ENCODE measurements at places on chromosomes 13 and 19.

- no peak for DNase-seq
Measured at GRCh38 chr13:77356155-77356554, 29.3 kb upstream of the MYCBP2 start.

DNA sequence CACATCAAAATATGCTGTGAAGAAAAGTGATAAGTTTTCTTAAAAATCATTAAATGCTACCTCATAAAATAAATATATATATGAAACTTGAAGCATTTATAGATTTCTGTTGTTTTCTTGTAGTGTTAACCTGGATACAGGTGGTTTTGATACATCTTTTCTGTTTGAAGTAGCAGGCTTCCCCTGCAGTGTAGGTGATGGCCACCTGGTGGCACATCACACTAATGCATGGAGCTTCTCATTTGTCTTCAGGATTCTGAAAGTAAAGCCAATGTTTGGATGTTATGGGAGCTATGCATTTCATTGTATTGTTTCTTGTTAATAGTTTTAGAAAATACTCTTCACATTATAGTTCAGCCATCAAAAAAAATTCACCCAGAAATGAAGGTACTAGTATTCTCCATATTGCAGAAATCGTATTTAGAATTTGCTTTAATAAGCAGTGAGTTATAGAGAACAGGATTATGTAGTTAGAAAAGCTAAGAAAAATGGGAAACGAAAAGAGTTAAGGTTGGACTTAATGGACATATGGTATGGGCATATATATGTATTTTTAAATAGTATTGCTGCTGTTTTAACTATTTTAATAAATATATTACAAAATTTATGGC lies 18.7 kb downstream of the GPR180 start:
- no peak for DNase-seq

DNA sequence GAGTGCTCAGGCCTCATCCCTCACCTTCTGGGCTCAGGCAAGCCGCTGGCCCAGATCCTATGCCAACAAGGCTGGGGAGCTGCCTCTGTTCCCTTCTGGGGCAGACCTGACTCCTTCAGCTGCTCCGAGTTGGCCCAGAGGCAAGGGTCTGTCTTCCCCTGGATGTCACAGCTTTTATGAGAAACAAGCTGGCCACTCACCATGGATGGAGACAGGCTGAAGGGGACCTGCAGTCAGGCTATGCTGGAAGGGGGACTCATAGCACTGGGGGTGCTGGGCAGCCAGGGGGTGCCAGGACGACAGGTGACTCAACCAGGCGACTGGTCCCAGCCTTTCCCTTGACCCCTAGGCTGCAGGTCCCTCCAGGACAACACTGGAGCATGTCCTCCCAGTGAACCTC lies 52.4 kb upstream of the C1QTNF9B start:
- DNase-seq = no peak

DNA sequence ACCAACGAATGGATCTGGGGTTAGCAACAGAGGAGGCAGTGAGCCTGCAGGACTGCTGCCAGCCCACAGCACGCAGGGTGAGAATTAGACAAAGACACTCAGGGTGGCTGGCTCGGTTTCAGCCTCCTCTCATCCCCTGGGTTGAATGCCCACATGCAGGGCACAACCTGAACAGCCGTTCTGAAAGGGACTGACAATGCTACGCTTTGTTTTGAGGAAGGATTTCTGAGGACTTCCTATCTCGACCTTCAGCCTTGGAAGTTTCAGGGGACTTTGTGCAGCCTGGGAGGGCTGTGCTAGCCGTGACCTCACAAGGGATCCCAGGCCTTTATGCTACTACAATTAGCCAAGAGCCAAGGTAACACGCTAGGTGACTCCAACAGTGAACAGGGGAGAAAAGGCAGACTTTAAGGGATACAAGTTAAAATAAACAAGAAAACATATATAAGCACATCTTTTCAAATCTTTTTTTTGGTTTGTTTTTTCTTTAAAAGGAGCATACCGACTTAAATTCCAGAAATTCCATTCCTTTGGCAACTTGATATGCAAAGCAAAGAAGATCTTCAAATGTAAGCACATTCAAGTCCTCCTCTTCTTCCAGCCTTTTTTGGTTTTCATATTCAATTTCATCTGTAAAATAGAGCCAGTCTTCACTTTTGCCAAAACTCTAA lies 34.5 kb upstream of the URAD start:
- DNase-seq = no peak

DNA sequence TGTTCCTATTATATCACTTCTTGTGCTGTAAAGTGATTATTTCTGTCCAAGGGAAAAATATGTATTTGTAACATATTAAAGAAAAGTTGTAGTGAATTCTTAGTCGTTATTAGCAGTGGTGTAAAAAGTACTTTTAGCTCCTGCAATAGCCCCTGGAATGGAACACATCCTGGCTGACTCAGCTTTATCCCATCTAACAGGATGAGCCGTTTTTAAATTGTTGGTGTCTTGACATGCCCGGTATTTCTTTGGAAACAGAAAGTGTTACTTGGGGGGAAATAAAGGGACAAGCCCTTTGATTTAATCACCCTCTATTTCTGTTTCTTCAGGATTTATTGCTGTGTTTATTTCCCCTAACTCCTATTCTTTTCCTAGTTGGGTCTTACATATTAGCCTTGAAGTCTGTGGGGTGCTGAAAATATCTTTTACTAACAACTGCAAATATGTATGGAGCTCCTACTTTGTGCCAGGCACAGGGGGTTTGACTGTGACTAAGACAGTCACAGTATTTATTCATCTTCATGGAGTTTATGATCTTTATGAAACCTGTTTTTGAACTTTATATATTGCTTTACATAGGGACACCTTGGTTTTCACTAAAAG lies 17.9 kb downstream of the COG3 start:
- DNase-seq = no peak

DNA sequence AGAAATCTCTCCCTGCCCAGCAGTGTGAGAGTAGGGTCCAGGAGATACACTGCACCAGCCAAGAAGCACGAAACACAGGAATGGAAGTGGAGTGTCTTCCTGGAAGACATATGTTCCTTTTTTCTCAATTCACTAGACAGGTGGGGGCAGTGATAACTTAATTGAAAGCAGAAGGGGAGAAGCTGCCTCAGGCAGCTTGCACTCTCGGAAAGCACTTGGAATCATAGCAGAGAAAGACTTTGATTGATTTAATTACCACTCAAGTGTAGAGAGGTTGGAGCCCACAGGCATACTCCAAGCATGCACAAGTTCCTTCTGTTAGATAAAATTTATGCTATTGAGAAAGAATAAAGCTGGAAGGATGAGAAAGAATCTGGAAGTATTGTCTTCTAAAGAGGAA lies 249.4 kb downstream of the SLITRK6 start:
- DNase-seq = no peak

- no peak for DNase-seq
Measured at GRCh38 chr13:104320446-104320845, 1254.2 kb upstream of the SLC10A2 start.

GRCh38 chr19:3041761-3042620 lies 12.9 kb upstream of the TLE2 start:
- no peak for DNase-seq

DNA sequence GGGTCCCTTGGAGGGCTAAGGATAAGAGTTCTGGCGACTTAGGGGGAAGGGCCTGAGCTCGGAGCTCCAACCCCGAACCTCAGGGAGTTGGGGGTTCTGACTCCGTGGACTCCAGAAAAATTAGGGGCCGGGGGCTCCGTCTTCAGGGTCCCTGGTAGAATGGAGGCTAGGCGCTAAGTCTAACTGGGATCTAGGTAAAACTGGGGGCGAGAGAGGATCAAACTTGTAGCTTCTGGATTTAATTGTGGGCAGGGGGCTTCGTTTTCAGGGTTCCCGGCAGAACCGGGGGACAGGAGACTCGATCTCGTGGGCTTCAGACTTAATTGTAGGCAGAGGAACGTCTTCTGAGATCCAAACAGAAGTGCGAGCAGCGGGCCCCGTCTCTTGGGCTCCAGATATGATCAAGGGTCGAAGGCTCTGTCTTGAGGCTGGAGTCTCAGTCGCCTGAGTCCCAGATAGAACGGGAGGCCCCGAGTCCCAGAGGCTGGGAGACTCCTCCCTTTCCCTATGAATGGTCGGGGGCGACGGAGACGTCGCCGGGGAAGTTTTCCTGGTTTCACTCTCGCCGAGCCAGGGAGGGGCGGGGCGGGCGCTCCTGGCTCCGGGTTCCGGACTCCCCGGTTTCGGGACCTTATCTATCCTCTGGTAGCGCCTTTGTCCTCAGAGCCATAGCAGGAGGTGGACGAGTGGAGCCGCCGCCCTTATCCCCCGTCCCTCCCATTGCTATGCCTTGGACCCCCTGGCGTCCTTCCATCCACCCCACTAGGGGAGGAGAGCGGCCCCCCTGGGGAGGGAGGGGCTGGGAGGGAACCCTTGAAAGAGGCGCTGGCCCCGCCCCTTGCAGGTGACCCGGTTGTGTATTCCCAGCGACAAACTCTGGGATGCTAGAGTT lies 1.3 kb downstream of the NECTIN2 start:
- DNase-seq = no peak

GRCh38 chr13:38024431-38024830 lies 154.9 kb upstream of the TRPC4 start:
- no peak for DNase-seq

DNA sequence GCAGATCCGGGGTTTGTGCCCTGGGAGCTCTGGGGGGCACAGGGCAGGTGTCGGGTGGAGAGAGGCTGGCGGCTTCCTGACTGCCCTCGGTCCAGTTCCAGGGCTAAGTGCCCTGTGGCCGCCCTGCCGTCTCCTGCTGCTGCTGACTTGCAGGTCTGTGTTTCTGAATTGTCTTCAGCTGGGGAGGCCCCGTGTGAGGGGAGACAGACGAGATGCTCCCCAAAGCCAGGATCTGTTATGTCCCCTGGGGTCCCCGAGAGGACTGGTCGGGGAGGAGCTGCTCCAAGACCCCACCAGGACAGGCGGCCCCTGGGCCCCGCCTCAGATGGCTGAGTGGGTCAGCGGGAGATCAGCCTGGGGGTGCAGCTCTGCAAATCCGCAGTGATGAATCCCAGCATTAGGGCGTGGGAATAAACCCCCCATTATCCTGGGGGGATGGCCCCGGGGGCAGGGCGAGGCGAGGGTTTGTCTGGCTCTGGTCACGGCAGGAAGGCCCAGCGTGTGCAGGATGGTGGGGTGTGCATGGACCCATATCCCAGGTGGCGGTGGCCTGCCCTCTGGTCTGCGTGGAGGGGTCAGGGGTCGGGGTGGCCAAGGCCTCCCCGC lies 4.7 kb downstream of the HCN2 start:
- DNase-seq = no peak

- DNase-seq = no peak
Measured at GRCh38 chr19:2611483-2612464, 90.7 kb downstream of the GNG7 start.

GRCh38 chr19:4744451-4745174 lies 21.0 kb upstream of the DPP9 start:
- no peak for DNase-seq

DNA sequence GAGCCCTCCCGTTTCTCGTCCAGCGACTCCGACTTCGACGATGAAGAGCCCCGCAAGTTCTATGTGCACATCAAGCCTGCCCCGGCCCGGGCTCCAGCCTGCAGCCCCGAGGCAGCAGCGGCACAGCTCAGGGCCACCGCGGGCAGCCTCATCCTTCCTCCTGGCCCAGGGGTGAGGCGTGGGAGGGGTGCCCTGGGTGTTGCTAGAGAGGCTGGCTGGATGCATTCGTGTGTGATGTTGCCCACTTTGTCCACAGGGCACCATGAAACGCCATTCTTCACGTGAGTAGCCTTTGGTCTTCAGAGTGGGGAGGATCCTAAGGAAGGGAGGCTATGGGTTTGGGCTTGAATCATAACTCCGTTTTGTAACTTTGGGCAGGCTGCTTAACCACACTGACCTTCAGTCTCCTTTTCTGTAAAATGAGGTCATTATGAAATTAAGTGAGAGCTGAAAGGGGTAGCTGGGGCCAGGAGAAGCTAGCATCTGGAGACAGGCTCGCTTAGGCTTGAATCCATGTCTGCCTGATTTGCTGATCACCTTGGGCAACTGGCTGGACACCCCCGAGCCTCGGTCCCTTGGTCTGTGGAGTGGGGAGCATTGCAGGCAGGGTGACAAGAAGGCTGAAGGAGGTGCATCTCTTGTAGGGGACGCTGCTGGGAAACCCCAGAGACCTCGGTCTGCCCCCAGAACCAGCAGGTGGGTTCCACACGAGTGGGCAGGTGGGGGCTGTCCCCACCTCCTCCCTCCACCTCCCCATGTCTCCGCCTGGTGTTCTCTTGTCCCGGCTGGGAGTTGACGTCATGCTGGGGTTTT lies 18.7 kb upstream of the B3GNT3 start:
- no peak for DNase-seq

- DNase-seq = no peak
Measured at GRCh38 chr19:39676004-39676403, 20.3 kb downstream of the LGALS16 start.
